ENCODE measurements at places on chromosomes 1 and 21.

GRCh38 chr1:109402025-109402424 lies 4.3 kb upstream of the SORT1 start:
- DNase-seq = no peak

DNA sequence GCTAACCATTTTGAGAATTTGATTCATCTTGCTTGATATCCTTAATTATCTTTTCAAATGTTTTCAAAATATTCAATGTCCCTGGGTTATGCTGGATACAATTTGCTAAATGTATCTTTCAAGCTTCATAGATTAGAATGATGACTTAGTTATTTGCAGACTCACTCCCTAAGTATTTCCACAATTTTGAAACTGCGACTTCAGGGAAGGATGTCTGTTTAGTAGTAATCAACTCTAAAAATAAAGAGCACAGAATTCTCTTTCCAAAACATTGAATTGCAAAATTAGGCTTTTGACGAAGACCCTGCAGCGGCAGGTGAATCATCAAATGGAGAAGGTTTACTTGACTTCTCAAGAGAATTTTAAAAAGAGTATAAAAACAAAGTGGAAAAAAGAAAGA lies 14.2 kb downstream of the RGS1 start:
- DNase-seq = no peak

DNA sequence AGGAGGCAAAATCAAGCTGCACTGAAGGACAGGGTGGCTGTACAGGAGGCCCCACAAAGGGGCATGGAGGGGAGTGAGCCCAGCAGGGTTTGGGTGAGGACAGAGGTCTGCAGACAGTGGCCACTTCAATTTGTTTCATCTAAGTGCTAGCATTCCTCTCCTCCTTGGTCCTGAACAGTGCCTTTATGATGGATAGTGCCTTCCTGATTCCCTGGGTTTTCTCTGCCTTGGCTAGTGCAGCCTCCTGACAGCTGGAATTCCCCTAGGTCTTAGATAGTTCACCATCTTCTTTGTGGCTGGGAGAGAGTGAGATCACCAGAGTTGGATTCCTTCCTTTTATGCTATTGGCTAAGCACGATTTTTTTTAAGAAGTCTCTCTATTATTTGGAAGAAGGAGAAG lies 3.8 kb upstream of the HPCAL4 start:
- DNase-seq = no peak

DNA sequence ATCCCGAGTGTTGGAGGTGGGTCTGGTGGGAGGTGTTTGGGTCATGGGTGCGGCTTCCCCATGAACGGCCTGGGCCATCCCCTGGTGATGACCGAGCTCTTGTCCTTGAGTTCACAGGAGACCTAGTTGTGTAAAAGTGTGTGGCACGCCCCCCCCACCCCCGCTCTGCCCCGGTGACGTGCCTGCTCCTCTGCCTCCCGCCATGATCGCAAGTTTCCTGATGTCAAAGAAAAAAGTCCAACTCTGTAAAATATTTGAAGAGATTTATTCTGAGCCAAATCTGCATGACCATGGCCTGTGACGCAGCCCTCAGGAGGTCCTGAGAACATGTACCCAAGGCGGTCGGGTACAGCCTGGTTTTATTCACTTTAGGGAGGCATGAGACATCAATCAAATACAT lies 125.1 kb upstream of the COL6A1 start:
- DNase-seq = no peak

DNA sequence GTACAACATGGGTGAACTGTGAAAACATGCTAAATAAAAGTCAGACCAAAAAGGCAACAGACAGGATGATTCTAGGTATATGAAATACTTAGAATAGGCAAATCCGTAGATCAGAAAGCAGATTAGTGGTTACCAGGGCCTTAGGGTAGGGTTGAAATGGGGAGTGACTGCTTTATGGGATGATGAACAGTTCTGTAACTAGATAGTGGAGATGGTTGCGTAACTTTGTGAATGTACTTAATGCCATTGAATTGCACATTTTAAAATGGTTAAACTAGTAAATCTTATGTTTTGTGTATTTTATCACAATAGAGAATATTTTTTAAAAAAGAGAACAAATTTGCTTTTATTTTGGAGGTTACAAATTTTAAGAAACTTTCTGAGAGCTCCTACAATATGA lies 17.4 kb downstream of the ZNF326 start:
- no peak for DNase-seq

- no peak for DNase-seq
These were observed 12.8 kb downstream of the PMF1 start for GRCh38 chr1:156225677-156226014.

DNA sequence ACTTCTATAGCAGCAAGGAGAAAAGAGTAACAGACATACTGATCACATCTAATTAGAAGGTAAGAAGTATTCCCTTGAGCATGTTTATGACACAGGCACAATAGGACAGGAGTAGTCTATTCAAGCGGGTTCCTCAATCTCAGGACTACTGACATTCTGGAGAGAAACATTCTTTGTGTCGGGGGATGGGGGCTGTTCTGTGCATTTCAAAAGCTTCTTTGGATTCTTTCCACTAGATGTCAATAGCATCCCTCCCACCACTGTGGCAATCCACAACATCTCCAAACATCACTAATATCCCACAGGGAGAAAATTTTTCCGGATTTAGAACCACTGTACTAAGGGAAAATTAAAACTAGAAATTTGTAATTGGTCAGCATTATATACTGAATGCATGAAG lies 56.9 kb downstream of the ADAMTS5 start:
- no peak for DNase-seq
